ENCODE measurements at places on chromosomes 5 and 9.

- no peak for DNase-seq
Measured at GRCh38 chr5:17991775-17992174, 357.5 kb downstream of the TAF11L14 start.

- no peak for DNase-seq
Measured at GRCh38 chr5:1294206-1294834, 548 bp downstream of the TERT start.

DNA sequence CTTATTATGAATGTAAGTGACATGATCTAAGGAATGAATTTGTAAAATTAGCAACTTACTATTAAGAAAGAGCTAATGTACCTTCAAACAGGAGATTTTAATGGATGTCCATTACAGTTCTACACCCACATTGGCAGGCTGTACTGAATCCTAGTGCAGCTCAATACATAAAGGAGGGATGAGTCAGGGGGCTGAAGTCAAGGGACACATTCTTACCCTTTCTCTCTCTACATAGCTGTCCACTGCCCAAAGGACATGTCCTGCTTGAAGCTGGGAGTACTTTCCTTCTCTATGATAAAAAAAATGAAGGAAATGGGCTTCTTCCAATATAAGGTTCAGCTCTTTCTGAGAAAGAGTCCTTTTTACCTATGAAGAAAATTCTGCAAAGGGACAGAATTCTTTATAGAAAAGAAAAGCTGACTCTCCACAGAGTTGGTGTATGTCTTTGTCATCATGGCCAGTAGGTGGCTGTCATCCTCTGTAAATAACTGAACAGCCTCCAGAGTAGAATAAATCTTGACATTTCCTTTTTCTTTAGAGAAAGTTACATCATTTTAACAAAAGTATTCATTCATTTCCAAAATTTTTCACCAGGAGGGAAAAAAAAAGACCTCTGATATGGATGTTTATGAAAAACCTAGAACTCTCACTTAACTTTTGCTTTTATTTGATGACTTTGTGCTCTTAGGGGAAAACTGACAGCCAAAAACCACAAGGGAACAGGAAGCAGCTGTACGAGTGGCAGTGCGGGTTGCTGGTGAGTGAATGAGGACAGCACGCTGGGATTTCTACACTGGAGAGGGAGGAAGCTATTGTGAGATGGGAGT, 13.1 kb upstream of the IFNA14 start:
- DNase-seq, result peak; percentile 10

- no peak for DNase-seq
Measured at GRCh38 chr5:17182494-17182893, 34.9 kb upstream of the BASP1 start.

DNA sequence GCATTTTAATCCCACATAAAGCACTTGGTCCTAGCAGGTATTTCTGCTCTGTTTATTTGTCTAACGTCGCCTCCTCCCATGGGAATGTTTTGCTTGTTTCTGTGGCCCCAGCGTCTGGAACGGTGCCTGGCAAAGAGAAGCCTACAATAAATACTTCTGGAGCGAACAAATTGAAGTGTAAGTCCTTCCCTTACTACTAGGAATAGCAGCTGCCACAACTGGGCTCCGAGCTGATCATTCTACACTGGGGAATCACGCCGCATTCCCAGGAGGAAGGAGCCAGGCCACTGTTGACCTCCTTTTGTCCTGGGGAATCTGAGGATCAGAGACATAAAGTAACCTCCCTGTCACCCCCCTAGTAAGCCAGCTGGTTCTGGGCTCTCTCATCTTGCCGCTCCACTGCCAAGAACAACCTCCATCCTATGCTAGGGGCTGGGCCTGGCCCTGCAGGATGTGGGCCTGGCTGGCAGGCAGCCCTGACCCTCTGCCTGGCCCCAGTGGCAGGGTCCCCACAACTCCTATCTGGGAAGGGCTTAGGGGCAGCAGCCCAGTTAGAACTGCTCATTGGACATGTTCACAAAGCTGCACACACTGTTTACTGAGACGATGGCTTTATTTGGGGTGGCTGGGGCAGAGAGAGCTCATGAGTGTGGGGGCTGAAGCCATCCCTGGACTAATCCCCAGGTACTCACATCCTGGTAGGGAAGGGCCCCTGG, 82.8 kb downstream of the GTF3C4 start:
- no peak for DNase-seq

- DNase-seq, result no peak
Measured at GRCh38 chr9:127311239-127311741, 46.7 kb downstream of the GARNL3 start.

GRCh38 chr5:10333154-10334006, 20.1 kb upstream of the MARCHF6 start:
- DNase-seq, result no peak

GRCh38 chr9:107539427-107540163, 50.0 kb upstream of the KLF4 start:
- DNase-seq, result no peak

- DNase-seq, result no peak
Measured at GRCh38 chr5:102216678-102217077, 79.4 kb downstream of the SLCO4C1 start.

DNA sequence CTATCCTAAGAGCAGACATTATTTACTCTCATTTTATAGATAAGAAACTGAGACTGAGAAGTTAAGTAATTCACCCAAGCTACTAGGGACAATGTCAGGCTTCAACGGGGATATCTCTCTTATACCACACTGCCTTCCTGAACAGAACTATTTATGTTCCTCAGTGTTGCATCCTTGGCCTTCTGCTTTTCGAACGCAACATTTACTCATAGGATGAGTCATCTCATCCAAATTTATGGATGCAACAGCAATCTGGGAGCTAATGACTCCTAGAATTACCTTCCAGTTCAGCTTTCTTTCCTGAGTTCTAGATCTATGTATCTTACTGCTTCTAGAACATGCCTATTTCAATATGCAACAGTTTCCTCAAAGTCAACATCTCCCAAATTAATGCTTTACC, 103.6 kb upstream of the PAM start:
- DNase-seq, result no peak

- DNase-seq, result peak; percentile 69
Measured at GRCh38 chr5:181160152-181160754, 12.9 kb downstream of the OR2V2 start.

DNA sequence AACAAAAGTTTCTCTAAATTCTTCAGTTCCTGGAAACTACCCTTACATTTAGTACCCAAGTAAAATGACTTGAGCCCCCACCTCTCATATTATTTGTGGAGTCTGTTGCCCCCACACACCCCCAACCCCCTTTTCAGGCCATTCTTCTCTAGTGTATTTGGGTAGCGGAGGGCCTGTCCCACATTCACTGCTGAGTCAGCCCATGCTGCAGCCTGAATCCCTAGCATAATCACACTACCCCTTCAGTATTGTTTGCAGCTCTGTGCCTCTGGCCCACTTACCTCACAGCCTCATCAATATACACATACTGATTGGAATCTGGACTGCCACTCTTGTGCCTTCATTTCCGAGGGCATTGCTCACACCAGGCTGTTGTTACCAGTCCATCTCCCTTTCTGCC, 26.8 kb downstream of the RGS7BP start:
- no peak for DNase-seq

DNA sequence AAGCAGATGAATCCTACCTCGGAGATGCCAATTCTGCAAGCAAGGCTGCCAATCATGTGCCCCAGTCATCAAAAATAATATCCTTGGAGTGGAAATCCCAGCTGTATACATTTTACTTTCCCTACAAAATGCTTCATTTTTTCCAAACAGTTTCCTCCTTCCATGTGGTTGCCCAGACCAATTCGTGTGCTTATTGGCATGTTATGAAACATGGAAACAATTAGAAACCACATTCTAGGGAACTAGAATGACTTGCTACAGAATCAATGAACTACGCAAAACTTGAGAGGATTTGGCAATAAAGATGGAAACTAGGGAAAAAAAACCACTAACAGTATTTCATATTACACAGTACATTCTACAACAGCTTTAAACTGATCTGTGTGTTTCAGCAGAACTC, 584.5 kb upstream of the DMAC1 start:
- DNase-seq, result no peak

DNA sequence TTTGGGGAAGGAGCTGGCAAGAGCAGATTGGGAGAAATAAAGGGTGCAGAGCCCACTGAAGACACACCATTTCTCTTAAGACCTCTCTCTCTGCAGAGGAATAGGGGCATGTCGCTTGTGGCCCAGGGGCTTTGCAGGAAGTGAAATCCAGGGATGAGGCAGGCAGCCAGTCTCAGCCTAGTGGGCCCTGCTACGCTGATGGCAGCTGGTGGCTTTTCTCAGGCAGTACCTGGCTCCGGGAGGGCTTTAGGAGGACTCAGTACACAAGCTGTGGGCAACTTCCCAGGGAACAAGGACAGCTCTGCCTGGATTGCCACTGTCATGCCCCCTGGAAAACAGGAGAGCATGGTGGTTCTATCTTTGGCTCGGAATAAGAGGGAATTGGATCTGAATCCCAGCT, 76.2 kb upstream of the NEURL1B start:
- DNase-seq, result no peak

Data from HTR-8/SVneo (cell line).